Bronchial epithelial cell (primary cell): ENCODE measurements at places on chromosomes 11 and 22. TPM values are rescaled to one million over a fixed set of nuclear protein-coding genes. Genes with fewer than 3 reads are reported as not detected.

DNA sequence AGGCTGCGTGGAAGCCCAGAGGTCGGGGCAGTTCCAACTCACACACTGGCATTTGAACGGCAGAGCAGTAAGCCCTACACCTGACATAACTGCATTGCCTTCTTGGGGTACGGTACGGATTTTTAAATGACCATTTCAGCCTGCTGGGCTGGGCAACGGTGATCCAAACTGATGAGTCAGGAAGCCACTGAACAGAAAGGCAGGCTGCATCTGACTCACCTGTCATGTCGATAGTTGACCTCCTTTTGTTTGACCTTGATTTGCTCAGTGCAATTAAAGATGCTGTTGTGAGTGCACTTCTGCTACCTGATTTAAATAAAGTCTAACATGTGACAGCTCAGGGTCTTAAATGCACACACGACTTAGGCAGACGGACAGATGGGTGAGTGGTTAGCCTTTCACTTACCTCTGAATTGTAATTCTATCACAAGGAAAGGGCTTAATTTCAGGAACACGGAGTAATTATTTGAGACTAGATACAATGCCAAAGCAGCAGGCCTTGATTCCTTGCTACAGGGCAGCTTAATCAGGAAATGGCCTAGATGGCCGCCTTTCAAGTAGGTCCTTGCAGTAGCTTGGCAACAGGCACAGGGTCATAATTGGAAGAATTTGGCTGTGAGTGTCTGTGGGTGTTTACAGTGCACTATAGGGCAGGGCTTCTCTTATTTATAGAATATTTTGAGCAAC lies 52.2 kb downstream of the BMAL1 start:
- DNase-seq = peak; percentile 72

POLA2 gene
- 1.3 and 1.6 TPM in 2 replicates for total RNA-seq

GRCh38 chr11:69081180-69081579 lies 32.4 kb downstream of the TPCN2 start:
- no peak for DNase-seq

ANGPTL5 gene
- total RNA-seq = not detected in 2 replicates

GPHA2 gene
- total RNA-seq = not detected in 2 replicates

DNA sequence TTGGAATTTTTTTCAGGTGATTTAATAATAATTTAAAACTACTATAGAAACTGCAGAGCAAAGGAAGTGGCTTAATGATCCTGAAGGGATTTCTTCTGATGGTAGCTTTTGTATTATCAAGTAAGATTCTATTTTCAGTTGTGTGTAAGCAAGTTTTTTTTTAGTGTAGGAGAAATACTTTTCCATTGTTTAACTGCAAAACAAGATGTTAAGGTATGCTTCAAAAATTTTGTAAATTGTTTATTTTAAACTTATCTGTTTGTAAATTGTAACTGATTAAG lies 3.4 kb downstream of the MALAT1 start:
- DNase-seq = peak; percentile 19

CENPM gene
- total RNA-seq = 1.3 and 3.5 TPM in 2 replicates

DNA sequence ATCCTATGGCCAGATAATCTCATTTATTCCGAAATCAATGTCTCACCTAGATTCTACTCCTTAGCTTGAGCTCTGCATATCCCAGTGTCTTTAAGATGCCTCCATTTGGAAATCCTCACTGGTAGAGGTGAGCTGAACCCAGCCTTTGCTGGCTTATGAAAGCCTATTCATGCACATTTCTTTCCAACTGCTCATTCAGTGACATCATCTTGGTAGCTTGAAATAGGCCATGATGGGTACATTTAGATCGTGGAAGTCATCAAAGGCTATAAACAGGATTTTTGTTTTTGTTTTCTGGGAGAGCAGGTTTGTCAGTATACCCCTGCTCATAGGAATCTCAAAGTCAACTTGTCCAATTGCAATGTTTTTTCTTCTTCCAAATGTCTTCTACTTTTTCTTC lies 6.0 kb downstream of the NXPE1 start:
- DNase-seq = peak; percentile 24

RIC3 gene
- total RNA-seq = 0.26 TPM in 2 replicates

DNA sequence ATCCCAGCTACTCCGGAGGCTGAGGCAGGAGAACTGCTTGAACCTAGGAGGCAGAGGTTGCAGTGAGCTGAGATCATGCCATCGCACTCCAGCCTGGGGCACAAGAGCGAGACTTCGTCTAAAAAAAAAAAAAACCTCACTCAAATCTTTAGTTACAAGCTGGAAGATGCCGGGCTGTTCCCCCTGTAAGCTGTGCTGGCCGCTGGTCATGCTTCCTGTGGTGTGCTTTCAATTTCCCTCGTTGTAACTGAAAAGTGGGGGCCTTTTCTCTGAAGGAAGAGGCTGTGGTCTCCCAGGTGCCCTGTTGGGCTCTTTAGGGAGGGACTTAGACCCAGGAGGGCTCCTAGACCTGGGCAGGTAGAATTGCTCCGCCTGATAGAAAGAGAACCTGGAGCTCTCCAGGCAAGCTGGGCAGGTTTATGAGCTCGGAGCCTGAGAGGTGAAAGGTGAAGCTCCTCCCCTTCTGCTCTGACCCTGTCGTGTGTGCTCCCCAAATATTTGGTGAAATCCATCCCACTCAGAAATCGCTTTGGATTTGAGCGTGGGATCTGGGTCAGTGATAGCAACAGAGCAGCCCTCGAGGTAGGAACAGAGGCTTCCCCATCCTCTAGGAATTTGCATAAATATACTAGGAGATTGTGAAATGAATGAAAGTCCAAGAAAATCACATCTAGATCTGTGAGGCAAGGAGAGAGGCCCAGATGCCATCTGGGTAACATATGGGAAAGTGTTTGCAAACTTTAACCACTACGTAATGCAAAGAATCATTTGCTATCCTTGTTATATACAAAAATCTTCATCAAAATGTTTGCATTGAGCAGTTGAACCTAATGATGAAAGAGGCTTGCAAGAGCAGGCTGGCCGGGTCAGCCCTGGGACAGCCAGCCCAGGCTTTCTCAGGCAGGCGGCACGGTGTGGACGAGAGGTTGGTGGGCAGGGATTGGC lies 154.3 kb downstream of the FBXO7 start:
- no peak for DNase-seq

GRCh38 chr11:72012897-72013721 lies 14.4 kb downstream of the IL18BP start:
- peak; percentile 21 for DNase-seq

DNA sequence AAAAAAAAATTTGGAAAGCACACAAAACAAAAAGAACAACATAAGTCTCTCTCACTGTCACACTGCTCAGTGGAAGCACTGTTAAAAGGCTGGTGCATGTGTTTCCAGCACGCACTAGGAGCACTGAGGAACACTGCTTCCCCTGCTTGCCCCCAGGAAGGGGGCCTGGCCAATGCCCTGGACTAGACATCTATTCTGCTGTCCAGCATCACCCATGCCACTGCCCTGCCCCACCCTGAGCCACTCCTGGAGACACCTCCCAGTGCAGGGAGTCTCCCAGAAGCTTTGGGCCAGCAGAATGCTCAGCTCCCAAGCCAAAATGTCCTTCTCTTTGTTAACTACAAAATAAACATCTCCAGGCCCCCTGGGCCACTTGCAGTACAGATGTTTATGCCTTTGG lies 49.7 kb upstream of the EMID1 start:
- DNase-seq = no peak

GRCh38 chr11:24731554-24731953 lies 234.7 kb downstream of the LUZP2 start:
- DNase-seq = no peak

DNA sequence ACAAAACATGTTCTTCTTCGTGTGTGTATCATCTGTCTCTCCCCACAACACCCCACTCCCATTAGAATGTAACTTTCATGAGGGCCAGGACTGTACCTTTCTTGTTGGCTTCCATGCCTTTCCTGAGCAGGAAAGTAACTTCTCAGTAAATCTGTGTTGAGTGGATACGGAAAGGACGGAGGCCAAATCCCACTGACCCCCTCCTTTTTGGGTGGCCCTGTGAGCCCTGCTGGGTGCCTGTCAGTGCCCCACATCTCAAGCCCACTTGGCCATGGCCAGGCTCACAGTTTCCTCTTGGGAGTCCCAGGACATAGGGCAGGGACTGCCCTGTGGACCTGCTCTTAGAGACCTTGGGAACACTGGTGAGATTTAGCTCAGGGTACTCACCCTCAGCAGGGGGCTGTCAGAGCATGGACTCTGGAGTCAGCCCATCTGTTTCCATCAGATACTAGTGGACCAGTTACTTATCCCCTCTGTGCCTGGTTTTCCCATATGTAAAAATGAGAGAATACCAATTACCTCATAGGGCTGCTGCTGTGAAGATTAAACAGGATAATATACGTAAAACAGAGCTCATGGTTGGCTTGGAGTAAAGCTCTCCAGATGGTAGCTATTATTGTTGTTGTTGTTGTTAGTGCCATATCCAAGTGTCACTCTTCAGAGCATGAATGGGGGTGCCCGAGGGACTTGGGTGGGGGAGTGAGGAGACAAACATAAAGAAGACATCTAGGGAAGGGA lies 1.0 kb upstream of the C11orf96 start:
- no peak for DNase-seq

DNA sequence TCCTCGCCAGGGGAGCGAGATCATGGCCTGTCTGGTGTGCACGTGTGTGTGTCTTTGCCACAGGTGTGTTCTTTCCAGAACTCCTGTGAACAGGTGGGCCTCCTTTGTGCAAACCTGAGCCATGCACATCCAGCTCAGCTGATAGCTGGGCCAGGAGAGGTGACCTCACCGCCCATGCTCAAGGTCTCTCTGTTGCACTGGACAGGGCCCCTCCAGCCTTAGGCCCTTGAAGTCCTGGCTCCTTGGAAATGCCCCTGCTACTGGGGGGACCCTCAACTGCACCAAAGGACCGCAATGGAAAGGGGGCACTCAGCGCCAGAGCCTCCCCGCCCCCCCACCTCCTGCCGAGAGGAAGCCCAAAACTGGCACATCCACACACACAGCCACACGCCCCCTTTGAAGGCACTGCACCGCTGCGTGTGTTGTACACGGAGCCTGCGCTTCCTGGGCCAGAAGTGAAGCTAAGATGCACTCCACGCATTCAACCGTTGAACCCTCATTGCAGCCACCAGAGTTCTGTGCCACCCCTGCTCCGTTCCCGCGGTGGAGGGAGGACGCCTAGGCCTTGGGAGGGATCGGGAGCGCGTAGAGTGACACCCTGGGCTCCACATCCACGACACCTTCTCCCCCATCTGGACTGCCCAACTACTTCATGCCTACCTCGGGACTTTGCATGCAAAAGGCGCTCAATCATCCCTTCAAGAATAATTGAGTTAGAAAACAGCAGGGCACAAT lies 16.4 kb upstream of the IL2RB start:
- no peak for DNase-seq

KRTAP5-2 gene
- total RNA-seq = not detected in 2 replicates

GRCh38 chr22:25701056-25701780 lies 40.8 kb upstream of the MYO18B start:
- no peak for DNase-seq

SDHD gene
- 103 and 133 TPM in 2 replicates for total RNA-seq

DNA sequence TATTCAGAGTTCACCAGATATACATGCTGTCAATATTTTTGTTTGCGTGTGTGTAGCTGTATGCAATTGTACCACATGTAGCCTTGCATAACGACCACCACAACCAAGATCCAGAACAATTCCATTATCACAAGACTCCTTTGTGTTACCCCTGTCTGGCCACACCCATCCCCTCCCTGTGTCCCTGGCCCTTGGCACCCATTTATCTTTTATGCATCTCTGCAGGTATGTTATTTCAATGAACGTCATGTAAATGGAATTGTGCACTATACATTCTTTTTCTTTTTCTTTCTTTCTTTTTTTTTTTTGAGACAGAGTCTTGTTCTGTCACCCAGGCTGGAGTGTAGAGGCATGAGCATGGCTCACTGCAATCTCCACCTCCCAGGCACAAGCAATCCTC lies 9.7 kb upstream of the PAFAH1B2 start:
- no peak for DNase-seq

ZP1 gene
- total RNA-seq = not detected in 2 replicates

DNA sequence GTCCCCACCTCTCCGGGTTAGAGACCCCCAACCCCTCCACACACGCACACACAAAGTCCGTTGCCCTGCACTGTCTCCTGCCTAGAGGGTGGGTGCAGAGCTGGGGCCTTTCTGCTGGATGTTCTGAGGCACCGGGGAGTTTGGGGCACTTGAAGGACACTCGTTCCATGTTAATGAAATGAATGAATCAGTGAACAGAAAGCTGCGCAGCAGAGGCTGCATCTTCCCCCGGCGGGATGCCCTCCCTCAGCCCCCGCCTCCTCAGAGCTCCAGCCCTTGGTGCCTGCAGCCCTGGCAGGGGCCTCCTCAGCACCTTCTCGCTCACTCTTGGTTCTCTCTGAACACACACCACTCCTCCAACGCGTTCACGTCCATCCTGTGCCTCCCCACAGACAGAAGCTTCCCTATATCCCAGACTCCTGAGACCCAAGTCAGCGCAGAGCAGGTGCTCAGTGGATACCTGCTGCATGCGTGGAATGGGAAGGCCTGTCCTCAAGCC lies 611.9 kb downstream of the TBC1D22A start:
- no peak for DNase-seq

GRCh38 chr11:16618431-16618830 lies 120.0 kb upstream of the C11orf58 start:
- DNase-seq = no peak

DNA sequence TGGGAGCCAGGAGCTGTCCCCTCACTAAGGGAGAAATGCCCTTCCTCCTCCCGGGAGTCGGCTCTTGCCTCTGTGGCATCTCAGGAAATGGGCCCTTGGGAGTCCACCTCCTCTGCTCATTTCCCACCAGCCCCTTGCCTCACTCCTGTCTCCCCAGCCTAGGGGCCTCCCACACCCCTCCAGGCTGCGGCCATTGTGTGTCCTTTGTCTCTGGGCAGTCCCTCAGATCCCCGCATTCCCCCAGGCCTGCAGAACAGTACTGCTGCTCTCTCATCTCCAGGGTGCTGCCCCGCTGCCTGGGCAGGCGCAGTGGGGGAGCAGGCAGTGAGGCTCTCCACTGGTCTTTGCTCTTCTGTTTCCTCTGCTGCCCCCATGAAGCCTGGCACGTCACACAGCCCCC lies 25.0 kb downstream of the ADA2 start:
- DNase-seq = no peak

SPCS2 gene
- total RNA-seq = 14.7 and 29.8 TPM in 2 replicates

DDI1 gene
- not detected in 2 replicates for total RNA-seq

DNA sequence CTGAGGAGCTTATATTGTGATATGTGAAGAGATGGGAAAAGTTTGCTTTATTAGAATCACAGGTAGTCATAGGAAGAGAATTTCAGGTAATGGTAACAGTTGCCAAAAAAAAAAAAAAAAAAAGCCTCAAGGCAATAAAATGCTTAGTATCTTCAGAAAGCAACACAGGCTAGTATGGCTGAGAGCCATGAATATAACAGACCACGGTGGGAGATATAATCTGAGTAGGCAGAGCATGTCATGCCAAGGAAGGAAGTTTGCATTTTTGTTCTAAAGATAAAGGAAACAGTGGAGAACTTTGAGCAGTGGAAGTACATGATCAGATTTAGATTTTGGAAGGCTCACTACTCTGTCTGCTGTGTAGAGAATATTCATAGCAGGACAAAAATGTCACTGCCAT lies 211.4 kb downstream of the ETS1 start:
- DNase-seq = peak; percentile 13

TTLL12 gene
- total RNA-seq = 35.1 and 53.7 TPM in 2 replicates

POU2AF1 gene
- total RNA-seq = not detected in 2 replicates

TRIM44 gene
- total RNA-seq = 5.5 and 9.7 TPM in 2 replicates
